T-cell (primary cell): ENCODE measurements at places on chromosomes 3 and 15. TPM values are rescaled to one million over a fixed set of nuclear protein-coding genes. Genes with fewer than 3 reads are reported as not detected.

PLXNB1 gene
- 6.9 TPM for total RNA-seq

SELENOK gene
- 32.8 TPM for total RNA-seq

DNA sequence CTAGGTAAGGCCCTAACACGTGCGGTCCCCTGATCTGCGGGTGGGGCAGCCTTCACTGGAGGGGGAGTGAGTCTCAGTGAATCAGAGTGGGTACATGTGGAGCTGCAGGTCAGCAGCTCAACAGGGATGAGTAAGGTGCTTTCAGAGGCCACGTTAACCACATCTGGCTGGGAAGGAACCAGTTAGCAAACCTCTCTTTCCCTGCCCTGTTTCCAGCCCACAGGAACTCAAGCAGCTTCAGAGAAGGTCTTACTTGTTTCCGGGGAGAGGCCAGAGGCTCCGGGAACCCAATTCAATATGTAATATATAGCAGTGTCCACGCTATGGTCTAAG, 175.3 kb downstream of the XXYLT1 start:
- no peak overlapping the region for H3K4me3 ChIP-seq
- no peak for DNase-seq
- H3K27me3 ChIP-seq: no peaks in the 10 kb centered on the region
- no peaks in the 10 kb centered on the region for H3K4me1 ChIP-seq
- no peak overlapping the region for H3K27ac ChIP-seq

GRCh38 chr3:190381441-190381840, 6.5 kb upstream of the CLDN16 start:
- H3K27me3 ChIP-seq: no peaks in the 10 kb centered on the region
- H3K4me1 ChIP-seq: no peaks in the 10 kb centered on the region
- H3K4me3 ChIP-seq: no peak overlapping the region
- no peaks in the 10 kb centered on the region for H3K36me3 ChIP-seq
- no peak for DNase-seq

DNA sequence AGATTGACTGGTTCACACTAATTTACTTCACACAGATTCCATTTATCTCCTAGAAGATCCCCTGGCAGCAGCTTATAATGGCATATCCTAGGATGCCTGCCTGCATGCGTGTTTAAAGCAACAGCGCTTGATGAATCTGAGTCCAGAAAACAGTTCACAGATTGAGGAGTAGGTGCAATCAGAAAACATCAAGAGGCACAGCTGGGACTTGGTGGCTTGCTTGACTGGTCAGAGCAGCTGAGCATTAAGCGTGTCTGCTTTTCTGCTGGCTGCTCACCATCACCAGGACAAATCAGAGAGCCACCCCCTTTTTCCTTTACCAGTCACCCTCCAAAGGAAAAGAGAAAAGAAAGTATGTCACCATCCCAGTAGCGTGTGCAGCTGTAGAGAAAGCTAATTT, 223.6 kb downstream of the WDR72 start:
- H3K4me3 ChIP-seq: no peak overlapping the region
- H3K4me1 ChIP-seq: no peaks in the 10 kb centered on the region
- no peak for DNase-seq
- no peaks in the 10 kb centered on the region for H3K36me3 ChIP-seq

PGBD4 gene
- 4.0 TPM for total RNA-seq

BFSP2 gene
- not detected for total RNA-seq

GRCh38 chr15:67091071-67091979, 25.9 kb downstream of the SMAD3 start:
- no peak overlapping the region for H3K4me3 ChIP-seq
- peak overlapping the region; percentile 89 for H3K27ac ChIP-seq
- H3K27me3 ChIP-seq: no peaks in the 10 kb centered on the region
- H3K4me1 ChIP-seq: peaks cover 15% of the 10 kb centered on the region
- peaks cover 16% of the 10 kb centered on the region for H3K36me3 ChIP-seq
- peak; percentile 71 for DNase-seq

DNA sequence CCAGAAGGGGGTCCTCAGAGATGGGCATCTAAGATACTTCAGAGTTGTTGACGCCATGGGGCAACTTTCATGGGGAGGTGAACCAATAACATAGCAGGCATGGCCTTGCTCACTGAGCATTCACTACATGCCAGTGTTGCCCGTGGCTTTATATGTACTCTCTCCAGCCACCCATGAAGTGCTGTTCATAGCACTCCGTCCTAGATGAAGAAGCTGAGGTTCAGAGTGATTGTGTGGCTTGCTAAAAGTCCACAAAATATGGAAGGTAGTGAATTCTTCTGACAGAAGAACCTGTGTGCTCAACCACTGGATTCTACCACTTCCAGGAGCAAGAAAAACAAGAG, 9.8 kb upstream of the SEMA4B start:
- no peak for DNase-seq
- no peaks in the 10 kb centered on the region for H3K27me3 ChIP-seq
- peaks cover 23% of the 10 kb centered on the region for H3K4me1 ChIP-seq
- H3K4me3 ChIP-seq: no peak overlapping the region
- H3K36me3 ChIP-seq: no peaks in the 10 kb centered on the region
- peak overlapping the region; percentile 32 for H3K27ac ChIP-seq

LRRC31 gene
- not detected for total RNA-seq

SST gene
- total RNA-seq: not detected

DNA sequence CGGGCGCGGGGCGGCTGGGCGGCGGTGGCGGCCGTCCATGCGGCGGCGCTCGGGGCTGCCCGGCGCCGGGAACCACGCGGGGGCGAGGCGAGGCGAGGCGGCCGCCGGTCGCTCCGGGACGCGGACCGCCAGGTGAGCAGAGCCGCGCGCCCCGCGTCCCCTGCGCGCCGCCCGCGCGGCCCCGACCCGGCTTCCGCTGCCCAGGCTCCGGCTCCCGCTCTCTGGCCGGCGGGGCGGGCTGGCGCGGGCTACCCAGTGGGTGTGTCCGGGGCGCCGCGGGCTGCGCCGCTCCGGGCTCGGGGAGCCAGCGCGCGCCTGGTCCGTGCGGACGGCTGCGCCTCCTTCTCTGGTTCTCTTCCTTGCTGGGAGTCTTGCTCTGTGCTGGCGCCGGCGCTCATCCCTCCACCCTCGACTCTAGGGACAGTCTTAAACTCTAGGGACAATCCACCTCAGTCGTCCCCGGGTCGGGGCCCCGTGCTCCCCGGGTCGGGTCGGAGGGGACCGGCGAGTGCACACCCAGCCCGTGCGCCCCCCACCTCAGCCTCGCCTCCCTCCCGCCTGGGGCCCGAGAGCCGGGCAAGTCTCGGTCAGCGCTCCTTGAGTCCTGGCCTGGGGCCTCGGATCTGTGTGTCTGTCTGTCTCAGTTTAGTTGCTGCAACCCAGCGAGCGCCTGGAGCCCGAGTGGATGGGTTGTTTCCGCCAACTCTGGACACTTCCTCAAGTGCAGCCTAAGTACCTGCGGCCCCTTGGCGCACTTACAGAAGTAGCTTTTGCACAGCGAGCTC, 488 bp downstream of the THSD4 start:
- H3K36me3 ChIP-seq: no peaks in the 10 kb centered on the region

CDCP1 gene
- total RNA-seq: 0.44 TPM

DNA sequence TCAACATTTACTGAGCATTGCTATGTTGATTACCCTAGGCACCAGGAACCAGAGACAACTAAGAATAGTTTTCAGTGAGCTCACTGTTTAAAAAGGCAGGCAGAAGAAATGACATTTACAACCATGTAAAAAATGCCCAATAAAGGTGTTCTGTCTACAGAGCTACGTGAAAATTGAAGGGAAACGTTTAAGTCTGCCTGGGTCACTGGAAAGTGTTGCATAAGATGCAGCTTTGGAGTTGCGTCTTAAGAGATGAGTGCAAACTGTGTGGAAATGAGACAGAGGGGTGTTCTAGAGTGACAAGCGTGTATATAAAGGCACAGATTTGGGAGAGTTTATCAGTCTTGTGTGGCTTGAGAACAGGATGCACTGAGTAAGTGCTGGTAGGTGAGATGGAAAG, 278.7 kb upstream of the GOLGA6L4 start:
- H3K27ac ChIP-seq: no peak overlapping the region
- peaks cover 10% of the 10 kb centered on the region for H3K27me3 ChIP-seq
- no peak overlapping the region for H3K4me3 ChIP-seq
- no peak for DNase-seq

GRCh38 chr15:90000186-90001001, 730 bp upstream of the ZNF710 start:
- H3K4me3 ChIP-seq: peak overlapping the region; percentile 78
- peaks cover 18% of the 10 kb centered on the region for H3K4me1 ChIP-seq
- no peaks in the 10 kb centered on the region for H3K36me3 ChIP-seq
- no peaks in the 10 kb centered on the region for H3K27me3 ChIP-seq
- H3K27ac ChIP-seq: peak overlapping the region; percentile 69

GRCh38 chr15:45113380-45113990, 487 bp downstream of the DUOX2 start:
- no peak overlapping the region for H3K4me3 ChIP-seq
- peaks cover 88% of the 10 kb centered on the region for H3K27me3 ChIP-seq
- no peak for DNase-seq
- H3K36me3 ChIP-seq: no peaks in the 10 kb centered on the region

DNA sequence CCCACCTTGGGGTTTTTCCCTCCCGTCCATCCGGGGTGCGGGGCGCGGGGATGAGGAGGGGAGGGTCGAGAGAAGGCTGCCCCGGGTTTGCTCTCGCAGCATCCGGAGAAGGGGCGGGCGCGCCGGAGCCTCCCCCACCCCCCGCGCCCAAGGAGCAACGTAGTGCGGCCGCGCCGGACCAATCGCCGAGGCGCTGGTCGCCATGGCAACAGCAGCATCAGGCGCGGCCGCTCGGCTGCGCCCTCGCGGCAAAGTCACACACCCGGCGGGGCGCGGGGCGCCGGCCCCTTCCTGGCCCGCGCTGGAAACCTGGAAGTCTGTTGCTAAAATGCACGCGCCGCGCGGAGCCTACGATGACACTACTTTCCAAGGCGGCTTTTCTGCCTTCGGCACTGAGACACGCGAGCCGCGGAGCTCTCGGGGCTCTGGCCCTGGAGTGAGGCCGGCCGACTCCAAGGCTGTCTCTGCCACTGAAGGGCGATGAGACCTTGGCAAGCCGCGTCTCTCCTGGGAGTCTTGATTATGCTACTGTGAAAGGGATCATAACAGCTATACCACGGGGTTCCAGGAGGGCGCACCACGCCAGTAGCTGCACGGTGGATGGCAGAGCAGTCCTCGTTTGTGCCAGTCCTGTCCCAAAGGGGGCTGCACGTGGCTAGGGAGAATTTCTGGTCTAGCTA, at the start of gene IQSEC1:
IQSEC1 (minus strand) TSS at position 104 of the 680 bp plus-strand sequence. CDS start 415 bp downstream, outside the sequence.
- no peaks in the 10 kb centered on the region for H3K36me3 ChIP-seq
- H3K27me3 ChIP-seq: peaks cover 49% of the 10 kb centered on the region
- peak; percentile 60 for DNase-seq
- H3K27ac ChIP-seq: no peak within 1 kb of the TSS
- H3K4me1 ChIP-seq: peaks cover 12% of the 10 kb centered on the region

DNA sequence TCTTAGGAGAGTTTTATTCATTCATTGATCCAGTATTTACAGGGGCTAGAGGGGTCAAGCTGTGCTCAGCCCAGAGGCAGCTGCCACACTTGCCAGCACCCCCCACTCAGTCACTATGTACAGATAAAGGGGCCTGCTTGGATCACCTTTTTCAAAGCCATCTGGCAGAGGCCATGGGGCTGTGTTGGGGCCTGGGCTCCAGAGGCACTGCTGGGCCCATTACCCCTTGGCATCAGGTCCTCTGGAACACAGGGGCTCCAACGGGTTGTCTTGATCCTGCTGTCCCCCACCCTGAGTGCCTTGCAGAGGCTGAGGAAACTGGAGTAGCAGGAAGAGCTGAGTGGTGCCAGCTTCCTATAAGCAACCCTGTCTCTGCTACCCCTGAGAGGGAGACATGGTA, 43.9 kb downstream of the SEMA3G start:
- H3K27ac ChIP-seq: no peak overlapping the region
- no peak overlapping the region for H3K4me3 ChIP-seq
- peaks cover 34% of the 10 kb centered on the region for H3K36me3 ChIP-seq
- H3K4me1 ChIP-seq: no peaks in the 10 kb centered on the region
- no peaks in the 10 kb centered on the region for H3K27me3 ChIP-seq
- DNase-seq: no peak

- no peak overlapping the region for H3K4me3 ChIP-seq
- no peak for DNase-seq
Observed at GRCh38 chr3:115710799-115711198, 87.5 kb downstream of the GAP43 start.

NR2E3 gene
- not detected for total RNA-seq

AHSG gene
- not detected for total RNA-seq

AMT gene
- 14.1 TPM for total RNA-seq

DNA sequence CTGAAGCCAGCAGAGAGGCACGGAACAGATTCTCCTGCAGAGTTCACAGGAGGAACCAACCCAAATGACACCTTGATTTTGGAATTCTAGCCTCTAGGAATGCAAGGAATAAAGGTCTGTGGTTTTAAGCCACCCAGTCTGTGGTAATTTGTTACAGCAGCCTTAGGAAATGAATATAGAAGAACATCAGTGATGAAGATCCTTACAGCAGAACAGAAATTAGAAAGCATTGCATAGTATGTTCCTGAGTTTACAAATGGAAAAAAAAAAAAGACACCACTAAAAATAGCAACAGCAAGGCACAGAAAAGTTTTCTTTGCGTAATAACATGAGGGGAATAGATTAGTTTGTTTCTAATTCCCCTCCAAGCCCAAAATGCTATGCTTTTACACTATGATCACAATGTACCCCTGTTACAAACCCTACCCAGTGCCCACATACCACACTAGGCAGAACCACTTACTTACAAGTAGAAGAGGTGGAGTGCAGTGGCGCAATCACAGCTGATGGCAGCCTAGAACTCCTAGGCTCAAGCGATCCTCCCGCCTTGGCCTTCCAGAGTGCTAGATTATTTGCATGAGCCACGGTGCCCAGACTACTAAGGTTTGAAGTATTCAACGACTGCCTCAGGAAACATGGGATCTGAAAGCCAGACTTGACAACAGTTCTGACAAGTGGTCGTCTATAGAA, 84.3 kb downstream of the SHQ1 start:
- no peak overlapping the region for H3K27ac ChIP-seq
- no peaks in the 10 kb centered on the region for H3K27me3 ChIP-seq

DNA sequence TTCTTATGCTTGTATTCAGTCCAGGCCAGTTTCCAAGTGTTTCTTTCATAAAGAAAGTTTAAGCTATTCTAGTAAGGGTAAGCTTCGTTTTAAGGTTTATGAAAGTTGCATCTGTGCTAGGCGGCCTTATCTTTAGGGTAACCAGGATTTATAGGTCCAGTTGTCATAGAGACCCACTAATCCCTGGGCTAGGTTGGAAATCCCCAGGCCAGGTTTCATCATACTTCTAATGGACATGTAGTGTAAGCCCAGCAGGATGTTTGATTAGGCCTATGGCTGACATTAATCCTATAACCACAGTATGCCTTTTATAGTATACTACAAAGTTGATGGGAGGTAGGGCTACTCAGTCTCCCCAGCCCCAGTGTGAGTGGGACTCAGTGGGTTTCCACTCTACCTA, 312.4 kb downstream of the CACNA2D3 start:
- H3K36me3 ChIP-seq: no peaks in the 10 kb centered on the region
- H3K27me3 ChIP-seq: no peaks in the 10 kb centered on the region
- H3K4me3 ChIP-seq: no peak overlapping the region
- H3K4me1 ChIP-seq: no peaks in the 10 kb centered on the region
- no peak for DNase-seq
- H3K27ac ChIP-seq: no peak overlapping the region

GRCh38 chr3:36362216-36362615, 18.1 kb upstream of the STAC start:
- no peak overlapping the region for H3K27ac ChIP-seq
- no peaks in the 10 kb centered on the region for H3K27me3 ChIP-seq
- no peaks in the 10 kb centered on the region for H3K4me1 ChIP-seq

- H3K27ac ChIP-seq: no peak overlapping the region
- no peaks in the 10 kb centered on the region for H3K36me3 ChIP-seq
Observed at GRCh38 chr3:12629560-12629959, 34.4 kb downstream of the RAF1 start.

- DNase-seq: no peak
- H3K27ac ChIP-seq: no peak overlapping the region
- no peak overlapping the region for H3K4me3 ChIP-seq
- no peaks in the 10 kb centered on the region for H3K4me1 ChIP-seq
Observed at GRCh38 chr15:60340207-60340921, 57.4 kb downstream of the ANXA2 start.

KCNMB3 gene
- 1.1 TPM for total RNA-seq
